NCI-H446 (cell line): ENCODE measurements at places on chromosomes 4 and X.

- no peak for DNase-seq
Measured at GRCh38 chrX:69152417-69152841, 12.8 kb downstream of the PJA1 start.

DNA sequence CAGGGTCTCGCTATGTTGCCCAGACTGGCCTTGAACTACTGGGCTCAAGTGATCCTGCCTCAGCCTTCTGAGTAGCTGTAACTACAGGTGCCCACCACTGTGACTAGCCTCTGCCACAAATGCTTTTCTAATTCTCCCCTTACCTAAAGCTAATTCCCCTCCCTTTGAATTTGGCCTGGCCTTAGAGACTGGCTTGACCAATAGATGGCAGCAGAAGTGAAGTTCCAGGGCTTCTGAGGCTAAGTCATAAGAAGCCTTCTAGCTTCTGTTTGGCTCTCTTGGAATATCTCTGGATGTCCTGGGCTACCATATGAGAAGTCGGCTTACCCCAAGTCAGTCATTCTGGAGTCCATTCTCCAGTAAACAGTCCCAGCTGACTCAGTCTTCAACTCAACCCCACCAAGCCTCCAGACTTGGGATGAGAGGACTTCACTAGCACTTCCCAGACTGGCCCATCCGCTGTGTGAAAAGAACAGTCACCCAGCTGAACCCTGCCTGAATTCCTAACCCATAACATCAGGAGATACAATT lies 61.0 kb downstream of the HPRT1 start:
- peak; percentile 34 for DNase-seq

DNA sequence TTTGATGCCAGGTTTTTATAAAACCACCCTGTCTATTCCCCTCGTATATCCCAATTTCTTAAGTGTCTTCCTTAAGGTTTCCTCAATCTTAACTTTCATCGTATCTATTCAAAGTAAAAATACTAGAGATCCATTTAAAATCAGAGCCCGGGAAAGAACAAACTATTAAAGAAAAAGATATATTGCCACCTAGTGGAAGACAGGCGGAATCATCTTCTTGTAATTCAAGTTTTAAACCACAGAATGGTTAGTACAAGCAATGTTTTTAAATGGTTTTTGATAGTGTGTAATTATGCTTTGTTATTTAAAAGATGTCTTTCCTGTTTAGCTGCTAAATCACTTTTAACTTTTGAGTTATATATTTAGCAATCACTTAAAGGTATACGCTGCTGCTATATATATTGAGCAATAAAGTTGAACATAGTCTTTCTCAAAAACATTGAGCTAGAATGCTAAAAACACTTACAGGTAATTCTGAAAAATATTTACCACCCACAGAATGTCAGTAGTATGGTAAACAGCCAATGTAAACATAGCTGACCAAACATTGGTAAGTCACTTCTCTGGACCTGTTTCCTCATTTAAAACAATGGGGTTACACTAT lies 18.2 kb downstream of the PRDM8 start:
- peak; percentile 52 for DNase-seq

GRCh38 chr4:40563401-40563800 lies 66.3 kb downstream of the RBM47 start:
- no peak for DNase-seq

DNA sequence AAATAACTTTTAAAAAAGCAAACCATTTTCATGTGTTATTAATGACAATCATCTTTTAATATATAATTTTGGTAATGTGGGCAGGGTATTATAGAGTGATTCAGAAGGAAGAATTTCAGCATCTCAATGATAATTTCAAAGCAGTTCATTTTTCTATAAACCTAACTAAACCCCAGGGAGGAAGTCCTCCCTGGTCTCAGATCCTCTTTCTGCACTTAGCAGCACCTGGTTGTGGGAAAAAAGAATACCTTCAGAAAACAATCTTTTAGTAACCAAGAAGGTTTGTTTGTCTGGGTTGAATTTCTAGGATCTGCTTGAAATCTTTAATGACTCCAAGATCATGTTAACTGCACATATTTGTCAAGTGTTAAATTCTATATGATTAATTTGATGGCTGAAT lies 29.9 kb downstream of the DKK2 start:
- DNase-seq, result no peak

GRCh38 chr4:21009956-21010355 lies 309.7 kb downstream of the PACRGL start:
- no peak for DNase-seq

GRCh38 chr4:31341601-31342359 lies 621.6 kb downstream of the PCDH7 start:
- no peak for DNase-seq

- no peak for DNase-seq
Measured at GRCh38 chr4:22417408-22417807, 98.5 kb downstream of the ADGRA3 start.

GRCh38 chr4:183154701-183155391 lies 55.8 kb downstream of the WWC2 start:
- DNase-seq, result no peak

GRCh38 chr4:4851906-4852305 lies 7.6 kb upstream of the MSX1 start:
- DNase-seq, result no peak

DNA sequence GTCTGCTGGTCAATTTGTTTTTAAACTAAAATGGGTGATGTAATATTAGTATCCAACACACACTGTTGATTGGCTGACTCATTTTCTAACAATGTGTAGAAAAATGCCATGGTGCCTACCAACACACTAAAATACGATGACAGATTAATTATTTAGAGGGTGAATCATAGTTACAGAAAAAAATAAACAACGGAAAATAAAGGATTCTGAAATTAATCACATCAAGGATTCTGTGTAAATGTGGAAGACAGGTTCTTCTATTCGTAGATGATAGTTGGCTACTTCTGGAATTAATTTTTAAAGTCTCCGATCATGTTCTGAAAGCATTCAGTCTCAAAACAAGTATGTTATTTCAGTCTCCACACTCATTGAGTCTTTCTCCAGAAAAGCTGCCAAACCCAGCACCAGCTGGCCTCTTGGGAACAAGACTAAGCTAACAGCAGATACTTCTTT lies 8.2 kb upstream of the IQCM start:
- peak; percentile 76 for DNase-seq
